Activated CD4-positive, alpha-beta memory T cell treated with anti-CD3 and anti-CD28 coated beads, Interleukin-2, amount 10 ng/mL, durations not matched to agents 7 days and 5 days (primary cell): ENCODE measurements at places on chromosomes 13 and 19. TPM values are rescaled to one million over a fixed set of nuclear protein-coding genes. Genes with fewer than 3 reads are reported as not detected.

Gene CYP2A7
- not detected for total RNA-seq

DNA sequence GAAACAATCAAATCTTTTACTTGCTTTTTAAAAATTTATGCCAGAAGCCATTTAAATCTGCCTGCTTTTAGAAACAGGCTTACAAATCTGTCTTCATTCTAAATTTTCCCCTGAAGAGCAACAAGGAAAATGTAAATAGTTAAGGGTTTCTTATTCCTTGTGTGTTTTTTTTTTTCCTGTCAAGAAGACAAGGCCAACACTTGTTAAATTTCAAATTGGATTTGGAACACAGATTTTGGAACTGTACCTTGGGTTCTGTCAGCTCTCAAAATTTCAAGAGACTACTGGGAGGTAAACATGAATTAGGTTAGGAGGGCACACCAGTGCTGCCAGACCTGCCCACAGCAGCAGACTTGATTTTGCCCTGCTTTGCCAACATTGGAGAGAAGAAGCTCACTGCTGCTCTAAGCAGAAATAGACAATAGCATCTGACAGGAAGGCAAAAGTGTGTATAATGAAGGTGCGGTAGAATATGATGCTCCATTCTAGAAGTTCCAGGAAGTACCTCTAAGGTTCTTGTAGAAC is 121.7 kb downstream of the NHLRC3 start:
- DNase-seq: no peak

- DNase-seq: no peak
Measured at GRCh38 chr19:19559931-19560330, 21.9 kb downstream of the CILP2 start.

Gene GPR183
- 43.7 TPM for total RNA-seq

DNA sequence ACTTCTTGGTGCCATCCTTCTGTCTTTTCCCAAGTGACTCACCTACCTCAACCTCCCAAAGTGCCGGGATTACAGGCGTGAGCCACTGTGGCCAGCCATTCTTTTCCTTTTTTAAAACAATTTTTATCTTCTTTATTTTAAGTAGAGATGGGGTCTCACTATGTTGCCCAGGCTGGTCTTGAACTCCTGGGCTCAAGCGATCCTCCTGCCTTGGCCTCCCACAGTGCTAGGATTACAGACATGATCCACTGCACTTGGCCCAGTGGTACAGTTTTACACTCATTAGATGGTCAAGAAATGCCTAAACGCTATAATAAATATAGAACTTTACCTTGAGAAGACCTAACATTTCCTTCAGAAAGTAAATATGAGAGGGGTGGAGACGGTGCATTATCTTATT is 24.5 kb downstream of the GP6 start:
- DNase-seq: no peak

GRCh38 chr13:36352350-36352749 is 6.2 kb upstream of the SPART start:
- DNase-seq: no peak

Gene GAPDHS
- not detected for total RNA-seq

GRCh38 chr13:33073338-33073737 is 57.1 kb downstream of the KL start:
- no peak for DNase-seq

- DNase-seq: no peak
Measured at GRCh38 chr13:98026457-98026857, 73.0 kb downstream of the IPO5 start.

DNA sequence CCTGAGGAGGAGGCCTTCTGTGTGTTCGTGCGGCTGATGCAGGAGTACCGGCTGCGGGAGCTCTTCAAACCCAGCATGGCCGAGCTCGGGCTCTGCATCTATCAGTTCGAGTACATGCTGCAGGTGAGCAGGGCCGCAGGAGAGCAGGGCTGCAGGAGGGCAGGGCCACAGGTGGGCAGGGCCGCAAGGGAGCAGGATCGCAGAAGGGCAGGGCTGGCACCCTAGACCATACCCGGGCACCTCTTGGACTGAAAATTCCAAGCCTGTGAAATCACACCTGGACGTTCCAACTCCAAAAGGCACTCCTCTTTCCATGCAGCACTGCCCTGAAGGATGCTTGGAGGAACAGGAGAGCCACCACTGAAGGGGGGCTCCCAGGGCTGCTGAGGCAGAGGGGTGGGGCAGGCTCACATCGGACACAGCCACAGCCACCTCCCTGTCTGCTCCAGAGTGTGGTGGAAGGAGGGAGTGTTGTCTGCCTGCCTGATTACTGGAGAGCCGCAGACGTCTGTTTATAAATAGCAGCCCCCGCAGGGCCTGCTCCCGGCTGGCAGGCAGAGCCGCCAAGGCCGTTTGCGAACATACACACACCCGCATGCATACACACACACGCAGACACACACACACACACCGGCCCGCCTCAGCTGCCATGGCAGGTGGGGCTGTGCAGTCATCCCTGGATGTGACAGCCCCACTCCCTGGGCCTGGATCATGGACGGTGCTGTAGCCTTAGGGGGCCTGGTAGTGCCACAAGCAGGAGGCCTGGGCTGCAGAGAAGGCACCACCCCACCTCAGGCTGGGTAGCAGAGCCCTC is 20.2 kb downstream of the EVI5L start:
- DNase-seq: no peak

- DNase-seq: peak; percentile 11
Measured at GRCh38 chr19:30064348-30064699, 122.3 kb downstream of the URI1 start.

- no peak for DNase-seq
Measured at GRCh38 chr13:27355894-27356293, 68.5 kb upstream of the GTF3A start.

DNA sequence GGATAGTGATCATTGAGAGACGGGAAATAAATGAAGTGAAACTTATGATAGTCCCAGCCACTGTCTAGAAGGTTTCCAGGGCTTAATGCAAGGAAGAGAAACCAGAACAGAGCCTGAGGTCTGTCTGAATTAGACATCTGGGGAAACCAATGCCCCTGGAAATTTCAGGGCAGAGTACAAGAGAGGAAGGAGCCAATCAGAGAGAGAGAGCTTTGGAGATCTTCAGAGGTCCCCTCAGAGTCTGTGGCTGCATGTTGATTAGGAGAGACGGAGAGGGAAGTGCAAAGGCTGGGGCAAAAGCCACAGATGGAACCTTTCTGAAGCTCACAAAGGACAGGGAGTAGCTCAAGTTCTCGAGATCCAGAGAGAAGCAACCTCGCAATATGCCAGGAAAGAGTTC is 378.0 kb downstream of the DNAJC15 start:
- DNase-seq: no peak

Gene CPB2
- total RNA-seq: not detected

Gene ZNF790
- 8.9 TPM for total RNA-seq

Gene CYP4F8
- not detected for total RNA-seq

DNA sequence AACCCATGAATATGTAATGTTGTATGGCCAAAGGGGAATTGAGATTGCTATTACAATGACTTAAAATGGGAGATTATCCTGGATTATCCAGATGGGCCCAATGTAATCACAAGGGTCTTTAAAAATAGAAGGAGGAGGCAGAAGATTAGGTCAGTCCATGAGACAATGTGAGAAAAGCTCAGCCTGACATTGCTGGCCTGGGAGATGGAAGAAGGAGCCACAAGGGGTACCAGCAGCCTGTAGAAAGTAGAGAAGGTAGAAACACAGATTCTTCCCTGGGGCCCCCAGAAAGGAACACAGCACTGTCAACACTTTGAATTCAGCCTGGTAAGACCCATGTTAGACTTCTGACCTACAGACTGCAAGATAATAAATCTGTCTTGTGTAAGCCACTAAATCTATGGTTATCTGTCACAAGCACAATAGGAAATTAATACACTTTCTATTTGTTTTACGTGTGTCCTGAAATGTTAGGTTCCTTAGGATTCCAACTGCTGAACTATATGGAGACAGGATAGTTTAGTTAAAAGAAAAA is 132.9 kb upstream of the SERP2 start:
- DNase-seq: no peak

Gene CHST8
- total RNA-seq: not detected

- no peak for DNase-seq
Measured at GRCh38 chr13:25046985-25047511, 48.9 kb upstream of the PABPC3 start.

Gene RNF113B
- not detected for total RNA-seq

Gene CEACAM4
- total RNA-seq: not detected

- DNase-seq: peak; percentile 61
Measured at GRCh38 chr13:38350114-38350617, 515 bp downstream of the UFM1 start.

DNA sequence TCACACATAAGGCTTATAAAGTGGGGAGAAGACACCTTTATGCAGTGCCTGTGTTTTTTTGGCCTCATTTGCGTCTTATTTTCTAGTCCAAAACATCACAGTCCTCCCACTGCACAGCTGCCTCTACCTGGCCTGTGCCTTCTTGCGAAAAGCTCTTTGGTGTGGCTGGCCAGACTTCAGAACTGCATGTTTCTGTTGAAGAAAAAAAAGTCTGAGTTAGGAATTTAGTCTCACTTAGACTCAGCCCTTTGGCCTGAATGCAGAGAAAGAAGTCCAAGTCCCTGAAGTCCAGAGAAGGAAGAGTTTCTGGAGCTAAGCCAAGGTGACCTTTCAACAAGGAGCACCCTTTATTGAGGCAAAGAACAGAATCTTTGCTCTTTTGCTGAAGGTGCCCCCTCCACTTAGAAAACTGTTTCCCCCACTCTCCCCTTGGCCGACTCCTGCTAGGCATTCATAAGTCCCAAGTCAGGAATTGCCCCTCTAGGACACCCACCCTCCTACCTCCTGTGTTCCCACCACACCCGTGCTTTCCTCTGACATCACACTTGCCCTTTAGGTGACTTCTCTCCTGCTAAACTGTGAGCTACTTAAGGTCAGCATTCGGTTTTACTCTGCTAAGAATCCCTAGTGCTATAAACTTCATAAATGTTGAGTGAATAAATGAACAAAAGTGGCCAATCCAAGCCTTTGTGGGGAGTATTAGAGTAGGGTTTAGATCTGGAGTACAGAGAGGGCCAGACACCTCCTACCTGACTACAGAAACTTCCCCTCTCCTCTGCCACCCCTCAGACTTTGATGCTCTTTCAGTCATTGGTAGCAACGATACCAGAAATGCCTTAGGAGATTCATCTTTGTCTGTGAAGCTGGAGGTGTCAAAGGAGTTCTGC is 226.8 kb downstream of the LACC1 start:
- no peak for DNase-seq

GRCh38 chr19:29248332-29248844 is 35.4 kb upstream of the UQCRFS1 start:
- DNase-seq: no peak

Gene ZNF737
- total RNA-seq: 10.4 TPM

DNA sequence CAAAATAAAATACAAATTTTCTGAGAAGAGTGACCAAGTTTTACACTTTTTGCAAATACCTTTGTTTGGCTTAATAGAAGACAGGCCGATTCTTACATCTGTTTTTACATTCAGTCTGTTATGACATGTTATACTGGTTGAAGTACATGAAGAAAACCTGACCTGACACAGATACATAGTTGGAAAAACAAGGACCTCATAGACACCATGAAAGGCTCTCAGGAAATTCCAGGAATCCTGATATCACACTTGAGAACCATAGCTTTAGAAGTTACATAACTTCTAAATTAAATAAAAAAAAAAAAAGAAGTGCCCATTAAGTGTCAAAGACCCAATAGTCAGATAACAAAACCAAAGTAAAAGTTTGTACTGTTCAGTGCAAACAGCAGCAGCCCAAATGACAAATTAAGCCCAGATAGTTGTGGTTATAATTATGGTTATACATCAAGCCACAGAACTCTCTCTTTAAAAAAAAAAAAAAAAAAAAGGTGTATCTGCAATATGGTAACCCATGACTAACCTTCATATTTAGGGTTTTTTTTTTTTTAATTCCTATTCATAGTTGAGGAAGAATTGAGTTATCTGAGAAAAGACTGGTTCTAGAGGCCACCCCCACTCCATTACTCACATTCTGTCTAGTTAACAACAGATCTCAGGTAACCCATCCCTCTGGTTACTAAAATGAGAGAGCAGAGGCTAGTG is 19.8 kb downstream of the RBM26 start:
- DNase-seq: no peak

DNA sequence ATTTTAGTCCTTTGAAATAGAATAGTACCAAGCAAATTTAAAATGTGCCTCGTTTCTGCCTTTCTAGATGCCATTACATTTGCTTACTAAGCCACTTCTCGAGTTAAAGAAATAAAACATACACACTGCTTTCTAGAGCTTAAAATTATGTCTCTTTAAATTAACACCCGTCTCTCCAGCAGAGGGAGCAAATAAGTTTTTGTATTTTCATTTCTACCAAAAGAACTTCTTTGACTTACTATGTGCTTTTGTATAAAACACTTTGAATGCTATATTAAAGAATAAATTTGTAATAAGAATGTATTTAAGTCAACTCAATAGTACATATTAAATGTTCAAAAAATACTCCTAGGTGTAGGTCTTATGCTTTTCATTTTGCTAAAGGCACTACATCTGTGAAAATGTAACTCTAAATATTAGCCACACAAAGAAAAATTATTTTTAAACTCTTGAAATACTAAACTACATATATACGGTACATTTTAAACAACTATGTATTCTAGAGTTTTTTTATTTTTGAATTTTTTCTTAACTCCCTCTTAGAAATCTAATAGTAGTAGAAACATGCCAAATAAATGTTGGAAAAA is 269.3 kb upstream of the MIR17HG start:
- no peak for DNase-seq

GRCh38 chr19:19743176-19743575 is 10.3 kb upstream of the ZNF14 start:
- DNase-seq: no peak

GRCh38 chr19:14649020-14649419 is 25.6 kb downstream of the ADGRE3 start:
- DNase-seq: no peak

DNA sequence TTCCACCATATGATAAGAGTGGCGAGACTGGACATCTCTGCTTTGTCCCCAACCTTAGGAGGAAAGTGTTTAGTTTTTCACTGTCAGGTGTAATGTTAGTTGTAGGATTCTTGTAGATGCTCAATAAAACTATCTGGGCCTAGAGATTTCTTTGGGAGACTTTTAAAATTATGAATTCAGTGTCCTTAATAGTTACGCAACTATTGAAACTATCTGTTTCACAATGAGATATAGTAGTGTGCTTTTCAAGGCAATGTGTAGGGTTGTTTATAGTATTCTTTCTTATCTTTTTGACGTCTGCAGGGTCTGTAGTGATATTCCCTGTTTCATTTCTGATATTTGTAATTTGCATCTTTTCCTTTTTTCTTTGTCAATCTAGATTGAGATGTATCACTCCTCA is 33.2 kb upstream of the F7 start:
- no peak for DNase-seq

DNA sequence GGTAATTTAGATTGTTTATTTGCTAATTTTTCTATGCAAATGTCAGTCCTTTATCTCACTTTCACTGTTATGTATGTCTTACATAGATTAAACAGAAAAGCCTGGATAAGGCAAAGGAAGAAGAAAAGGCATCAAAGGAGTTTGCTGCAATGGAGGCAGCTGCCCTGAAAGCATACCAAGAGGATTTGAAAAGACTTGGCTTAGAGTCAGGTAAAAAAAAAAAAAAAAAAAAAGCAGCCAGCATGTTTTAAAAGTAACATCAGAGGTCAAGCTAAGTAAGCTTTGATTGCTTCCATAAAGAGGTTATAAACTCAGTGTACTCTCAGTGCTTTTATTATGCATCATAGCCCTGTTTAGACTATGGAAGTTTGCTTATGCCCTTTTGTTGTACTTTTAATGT is 3.8 kb downstream of the WBP4 start:
- DNase-seq: no peak
